ENCODE measurements at places on chromosomes 12 and 14. TPM values are rescaled to one million over a fixed set of nuclear protein-coding genes. Genes with fewer than 3 reads are reported as not detected.
A peak's percentile ranks its signal among the peaks of the same experiment; 100 is the strongest.

DNA sequence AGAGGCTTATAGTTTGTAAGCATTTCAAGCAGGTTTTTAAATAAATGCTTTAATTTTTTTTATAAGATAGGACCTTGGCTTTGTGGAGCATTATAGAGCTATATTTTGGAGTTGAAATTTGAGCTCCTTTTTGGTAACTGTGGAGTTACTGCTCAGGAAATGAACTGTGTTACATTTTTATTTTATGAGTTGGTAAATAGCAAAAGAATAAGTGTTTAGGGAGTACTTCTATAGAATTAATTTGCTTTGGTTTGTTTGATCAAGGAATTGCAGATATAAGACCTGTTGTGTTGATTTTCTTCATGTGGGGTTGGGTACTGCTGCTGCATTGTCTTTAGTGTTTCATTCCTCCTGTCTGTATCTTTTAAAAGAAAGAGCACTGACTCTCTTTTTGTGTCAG, 3.5 kb downstream of the ATP2A2 start:
- DNase-seq: no peak

- no peak for DNase-seq
Measured at GRCh38 chr14:94356379-94357056, 31.9 kb downstream of the SERPINA1 start.

- DNase-seq: no peak
Measured at GRCh38 chr12:59603754-59604153, 7.9 kb downstream of the SLC16A7 start.

GRCh38 chr14:59320763-59321625, 132.5 kb downstream of the DAAM1 start:
- peak; percentile 83 for DNase-seq

- DNase-seq: no peak
Measured at GRCh38 chr14:88181072-88181471, 142.0 kb downstream of the KCNK10 start.

DNA sequence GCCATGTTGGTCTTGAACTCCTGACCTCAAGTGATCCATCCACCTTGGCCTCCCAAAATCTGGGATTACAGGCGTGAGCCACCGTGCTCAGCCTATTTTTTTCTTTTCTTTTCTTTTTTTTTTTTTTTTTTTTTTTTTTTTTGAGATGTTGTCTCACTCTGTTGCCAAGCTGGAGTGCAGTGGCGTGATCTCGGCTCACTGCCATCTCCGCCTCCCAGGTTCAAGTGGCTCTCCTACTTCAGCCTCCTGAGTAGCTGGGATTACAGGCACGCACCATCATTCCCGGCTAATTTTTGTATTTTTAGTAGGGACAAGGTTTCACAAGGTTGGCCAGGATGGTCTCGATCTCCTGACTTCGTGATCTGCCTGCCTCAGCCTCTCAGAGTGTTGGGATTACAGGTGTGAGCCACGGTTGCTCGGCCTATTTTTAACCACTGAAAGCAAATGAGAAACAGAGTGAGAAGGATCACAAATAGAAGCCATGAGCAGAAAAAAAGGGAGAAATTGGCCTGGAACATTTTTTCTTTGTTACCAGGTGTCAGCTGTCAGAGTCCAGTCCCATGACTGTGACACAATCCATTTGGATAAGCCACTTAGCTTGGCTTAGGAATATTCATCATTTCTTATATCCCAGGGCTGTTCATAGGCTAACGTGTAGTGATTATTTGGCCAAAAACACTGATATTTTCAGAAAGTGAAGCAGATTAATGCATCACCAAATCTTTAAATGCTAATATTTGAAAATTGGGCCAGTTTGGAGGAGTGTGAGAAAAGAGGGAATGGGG, 7.9 kb upstream of the NFKBIA start:
- no peak for DNase-seq

DNA sequence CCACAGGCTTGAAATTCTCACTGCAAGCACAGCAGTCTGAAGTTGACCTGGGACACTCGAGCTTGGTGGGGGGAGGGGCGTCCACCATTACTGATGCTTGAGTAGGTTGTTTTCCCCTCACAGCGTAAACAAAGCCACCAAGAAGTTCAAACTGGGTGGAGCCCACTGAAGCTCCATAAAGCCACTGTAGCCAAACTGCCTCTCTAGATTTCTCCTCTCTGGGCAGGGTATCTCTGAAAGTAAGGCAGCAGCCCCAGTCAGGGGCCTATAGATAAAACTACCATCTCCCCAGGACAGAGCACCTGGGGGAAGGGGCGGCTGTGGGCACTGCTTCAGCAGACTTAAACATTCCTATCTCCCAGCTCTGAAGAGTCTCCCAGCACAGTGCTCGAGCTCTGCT, 31.7 kb upstream of the ST8SIA1 start:
- no peak for DNase-seq

GRCh38 chr14:101721951-101722661, 39.4 kb upstream of the PPP2R5C start:
- DNase-seq: peak; percentile 58

DNA sequence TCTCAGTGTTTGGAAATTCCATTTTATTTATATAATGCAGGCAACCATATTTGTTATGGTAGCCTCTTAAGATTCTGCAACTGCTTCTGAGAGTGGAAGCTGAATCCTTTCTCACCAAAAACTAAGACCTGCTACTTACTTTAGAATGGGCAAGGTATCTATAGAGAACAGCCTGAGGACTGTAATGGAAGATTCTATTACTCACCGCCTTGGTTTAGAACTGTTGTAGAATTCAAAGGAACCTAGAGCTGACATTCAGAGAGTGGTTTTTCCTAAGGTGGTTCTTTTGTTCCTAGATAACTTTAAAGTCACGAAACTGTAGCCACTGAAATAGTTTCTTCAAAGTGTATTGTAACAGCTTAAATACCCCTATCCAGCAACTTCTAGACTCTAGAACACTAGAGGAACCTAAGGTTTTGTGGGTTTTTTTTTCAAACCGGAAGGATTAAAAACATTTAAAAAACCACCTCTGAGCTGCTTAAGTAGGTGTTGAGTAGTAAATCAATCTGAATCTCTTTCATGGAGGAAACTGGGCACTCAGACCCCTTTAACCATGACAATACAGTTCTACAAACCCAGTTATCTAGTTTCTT, 4.2 kb downstream of the TDP1 start:
- DNase-seq: no peak

- DNase-seq: no peak
Measured at GRCh38 chr12:86256163-86256562, at the start of gene MGAT4C. Gene MGAT4C (minus strand): TSS chr12:86256391.

DNA sequence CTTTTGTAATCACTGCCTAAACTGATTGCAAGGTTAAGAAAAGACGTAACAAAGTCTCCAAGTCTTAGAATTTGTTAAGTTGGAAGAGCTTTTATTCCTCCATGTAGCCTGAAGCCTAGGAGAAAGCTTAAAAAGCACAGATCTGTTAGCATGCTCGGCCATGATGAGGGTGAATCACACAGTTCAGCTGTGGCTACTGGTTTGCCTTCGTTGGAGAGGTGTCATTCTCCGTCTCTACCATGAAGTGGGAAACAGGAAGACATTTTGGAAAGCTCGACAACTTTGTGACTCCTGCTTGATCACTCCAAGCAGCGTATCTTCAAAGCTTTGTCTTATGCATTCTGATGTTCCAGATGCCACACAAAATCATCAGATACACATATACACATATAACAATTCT, 27.1 kb downstream of the DCP1B start:
- no peak for DNase-seq

- DNase-seq: no peak
Measured at GRCh38 chr14:73740618-73741326, 26.6 kb upstream of the PNMA1 start.

DNA sequence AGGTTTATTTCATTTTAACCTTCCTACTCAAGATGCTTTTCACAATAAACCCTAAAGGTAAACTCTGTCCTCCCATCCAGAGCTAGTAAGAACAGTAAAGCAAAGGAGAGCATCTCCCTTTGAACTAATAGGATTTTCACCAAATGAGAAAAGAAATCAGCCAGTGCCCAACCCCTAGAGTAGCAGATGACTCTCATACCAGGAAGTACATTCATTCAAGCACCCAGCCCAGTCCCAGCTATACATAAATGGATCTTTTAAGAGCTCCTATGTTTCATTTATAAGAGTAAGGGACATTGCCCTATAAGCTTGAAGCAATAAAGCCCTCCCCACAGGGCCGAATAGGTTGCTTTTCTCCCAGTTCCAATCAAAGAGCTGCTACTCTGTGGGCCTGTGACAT, 7.6 kb downstream of the BAZ2A start:
- DNase-seq: no peak

DNA sequence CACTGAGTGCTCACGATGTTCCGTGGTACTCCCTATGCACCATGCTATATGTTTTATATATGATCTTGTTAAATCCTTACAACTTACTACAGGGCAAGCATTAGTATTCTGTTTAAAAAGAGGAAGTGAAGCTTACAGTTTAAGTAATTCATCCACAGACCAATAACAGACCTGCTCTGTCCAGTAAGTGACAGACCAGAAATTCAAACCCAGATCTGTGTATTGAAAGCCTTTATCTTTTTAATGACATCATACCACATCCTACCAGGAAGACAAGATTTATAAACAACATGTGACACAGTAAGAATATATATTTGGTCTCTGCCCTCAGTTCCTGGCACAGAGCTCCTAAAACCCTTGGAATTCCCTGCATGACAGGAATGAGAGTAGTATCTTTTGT, 206.5 kb downstream of the STXBP6 start:
- DNase-seq: no peak

DNA sequence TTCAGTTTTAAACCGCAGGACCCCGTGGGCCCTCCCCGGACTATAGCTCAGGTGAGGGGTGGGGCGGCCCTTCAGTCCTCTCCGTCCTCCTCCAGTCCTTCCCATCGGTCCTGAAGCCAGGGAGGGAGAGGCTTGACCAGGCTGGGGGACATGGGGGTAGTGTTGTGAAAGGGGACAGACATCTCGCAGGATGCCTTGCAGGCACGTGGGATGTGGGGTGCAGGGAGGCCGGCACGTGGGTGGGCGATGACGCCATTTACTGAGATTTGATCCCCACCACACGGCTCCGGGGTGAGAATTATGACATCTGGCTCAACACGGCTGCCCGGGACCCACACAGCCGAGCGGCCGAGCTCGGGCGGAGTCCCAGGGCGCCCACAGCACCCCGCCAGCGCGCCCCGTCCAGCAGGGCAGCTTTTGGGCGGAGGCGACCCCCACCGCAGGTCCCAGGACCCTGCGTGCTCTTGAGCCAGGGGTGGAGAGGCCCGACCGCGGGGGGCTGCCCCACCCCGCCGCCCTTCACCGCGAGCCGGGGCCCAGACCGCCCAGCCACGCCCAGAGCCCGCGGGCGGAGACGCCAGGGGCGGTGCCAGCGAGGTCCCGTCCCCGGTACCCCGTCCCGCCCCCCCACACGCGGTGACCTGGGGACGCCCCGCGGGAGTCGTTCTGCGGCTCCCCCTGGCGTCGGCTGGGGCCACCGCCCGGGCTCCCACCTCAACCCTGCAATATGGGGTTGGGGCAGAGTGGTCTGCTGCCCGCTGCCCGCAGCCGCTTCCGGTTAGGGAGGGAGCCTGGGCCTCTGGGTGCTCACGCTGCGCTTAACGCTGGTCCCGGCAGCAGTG, 3.3 kb upstream of the EXOC3L4 start:
- no peak for DNase-seq

- DNase-seq: peak; percentile 84
Measured at GRCh38 chr12:52949413-52950331, 754 bp downstream of the KRT18 start.

DNA sequence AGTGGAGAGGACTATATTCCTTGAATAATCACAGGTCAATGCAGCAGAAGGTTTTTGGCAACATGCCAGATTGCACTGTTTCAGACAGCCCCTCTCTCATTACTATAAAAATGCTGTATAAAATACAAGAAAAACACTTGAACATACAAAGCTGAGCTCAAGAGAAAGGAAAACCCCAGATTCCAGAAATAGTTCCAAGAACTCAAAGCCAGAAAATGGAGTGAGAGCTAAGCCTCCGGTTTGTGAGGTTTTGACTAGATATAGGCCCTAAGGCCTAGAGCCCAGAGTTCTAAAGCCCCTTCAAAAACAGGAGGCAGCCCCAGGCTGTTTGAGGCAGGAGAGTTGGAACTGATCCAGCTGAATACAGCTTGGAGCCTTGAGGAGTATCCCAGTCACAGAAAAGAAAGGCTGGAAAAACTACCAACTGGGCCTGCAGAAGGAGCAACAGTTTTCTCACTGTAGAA, 29.4 kb upstream of the ACTN1 start:
- no peak for DNase-seq

- no peak for DNase-seq
Measured at GRCh38 chr12:28958553-28959195, 190.4 kb upstream of the FAR2 start.

- DNase-seq: no peak
Measured at GRCh38 chr14:105793836-105794235, 267.5 kb downstream of the TMEM121 start.

DNA sequence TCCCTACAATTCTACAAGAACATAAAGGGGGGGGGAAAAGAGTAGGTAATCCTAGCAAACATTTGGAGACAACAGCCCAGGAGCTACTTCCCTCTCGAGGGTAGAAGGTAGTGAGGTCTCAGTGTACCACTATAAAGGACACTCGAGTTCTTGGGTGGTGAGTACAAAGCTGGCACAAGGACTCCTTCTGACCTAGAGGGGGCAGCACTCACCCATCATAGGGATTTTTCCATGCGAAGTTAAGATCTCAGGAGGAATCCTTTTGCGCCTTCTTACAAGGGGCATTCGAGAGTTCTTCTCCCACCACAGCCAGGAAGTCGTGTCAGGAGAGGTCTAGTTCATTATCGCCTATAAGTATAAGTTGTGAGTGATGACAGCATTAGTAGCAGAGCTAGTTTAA, 200.2 kb upstream of the RBM19 start:
- no peak for DNase-seq

GRCh38 chr12:64699504-64700115, 59.6 kb downstream of the GNS start:
- DNase-seq: no peak

DNA sequence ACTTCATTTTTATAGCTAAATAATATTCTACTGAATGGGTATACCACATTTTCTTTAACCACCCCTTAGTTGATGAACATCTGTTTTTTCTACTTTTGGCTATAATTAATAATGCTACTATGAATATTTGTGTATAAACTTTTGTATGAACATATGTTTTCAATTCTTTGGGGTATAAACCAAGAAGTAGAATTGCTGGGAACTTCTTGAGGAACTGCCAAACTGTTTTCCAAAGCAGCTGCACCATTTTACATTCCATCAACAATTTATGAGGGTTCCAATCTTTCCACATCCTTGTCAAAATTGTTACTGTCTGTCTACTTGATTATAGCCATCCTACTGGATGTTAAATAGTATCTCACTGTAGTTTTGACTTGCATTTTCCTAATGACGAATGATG, 221.8 kb downstream of the PRKD1 start:
- no peak for DNase-seq

Gene MMP17
- polyA plus RNA-seq: 50.0 TPM

Gene SCN8A
- polyA plus RNA-seq: 0.16 TPM

Gene SLC6A12
- not detected for polyA plus RNA-seq

Gene SIX6
- polyA plus RNA-seq: not detected

Gene GPR137C
- polyA plus RNA-seq: 0.06 TPM

Gene FOXM1
- 73.4 TPM for polyA plus RNA-seq

Gene TMEM229B
- polyA plus RNA-seq: 2.2 TPM

Gene BIN2
- polyA plus RNA-seq: not detected
